Bronchus fibroblast of lung (primary cell): ENCODE measurements at places on chromosomes 3 and 15. TPM values are rescaled to one million over a fixed set of nuclear protein-coding genes. Genes with fewer than 3 reads are reported as not detected.

Gene LNP1
- total RNA-seq: 3.0 and 3.2 TPM in 2 replicates

Gene C3orf85
- not detected in 2 replicates for total RNA-seq

Gene PAK6
- 3.5 TPM in 1 of 2 replicates, not detected in the other for total RNA-seq

Gene PCSK6
- total RNA-seq: 0.17 TPM in 1 of 2 replicates, not detected in the other

Gene MLF1
- total RNA-seq: 6.1 and 6.6 TPM in 2 replicates

Gene ZNF80
- total RNA-seq: not detected in 2 replicates

Gene LRRC15
- total RNA-seq: not detected in 2 replicates

Gene IREB2
- 7.9 and 9.2 TPM in 2 replicates for total RNA-seq

Gene RBPMS2
- total RNA-seq: 0.34 and 0.59 TPM in 2 replicates

Gene PARP15
- under 0.01 and 0.15 TPM in 2 replicates for total RNA-seq

Gene AGBL1
- total RNA-seq: not detected in 2 replicates

Gene CKMT1B
- total RNA-seq: not detected in 2 replicates

Gene OXNAD1
- 11.1 and 11.3 TPM in 2 replicates for total RNA-seq

Gene IQCH
- total RNA-seq: 1.9 and 3.5 TPM in 2 replicates

Gene C3orf22
- not detected in 2 replicates for total RNA-seq

Gene FBXO40
- total RNA-seq: not detected in 2 replicates

Gene CKMT1A
- total RNA-seq: not detected in 2 replicates

Gene SMCO1
- total RNA-seq: 0.15 and 0.34 TPM in 2 replicates

Gene GOLGA8Q
- total RNA-seq: not detected in 2 replicates

Gene GASK1A
- 0.50 and 1.2 TPM in 2 replicates for total RNA-seq

Gene NLGN1
- total RNA-seq: 0.50 and 0.74 TPM in 2 replicates

Gene SUSD5
- 3.4 and 6.2 TPM in 2 replicates for total RNA-seq

Gene CRYGS
- 0.34 and 0.59 TPM in 2 replicates for total RNA-seq

Gene FILIP1L
- total RNA-seq: 8.8 and 12.6 TPM in 2 replicates

Gene ELL3
- total RNA-seq: 2.2 and 3.4 TPM in 2 replicates

Gene ADGRG7
- total RNA-seq: not detected in 2 replicates

Gene SCN11A
- not detected in 2 replicates for total RNA-seq

Gene HGD
- total RNA-seq: not detected in 2 replicates

Gene GLDN
- 0.30 and 0.34 TPM in 2 replicates for total RNA-seq

Gene LDHAL6B
- total RNA-seq: not detected in 2 replicates

Gene CCR8
- total RNA-seq: not detected in 2 replicates

Gene SAXO2
- under 0.01 and 0.50 TPM in 2 replicates for total RNA-seq
